ENCODE measurements at places on chromosomes 3 and 15.
A peak's percentile ranks its signal among the peaks of the same experiment; 100 is the strongest.

DNA sequence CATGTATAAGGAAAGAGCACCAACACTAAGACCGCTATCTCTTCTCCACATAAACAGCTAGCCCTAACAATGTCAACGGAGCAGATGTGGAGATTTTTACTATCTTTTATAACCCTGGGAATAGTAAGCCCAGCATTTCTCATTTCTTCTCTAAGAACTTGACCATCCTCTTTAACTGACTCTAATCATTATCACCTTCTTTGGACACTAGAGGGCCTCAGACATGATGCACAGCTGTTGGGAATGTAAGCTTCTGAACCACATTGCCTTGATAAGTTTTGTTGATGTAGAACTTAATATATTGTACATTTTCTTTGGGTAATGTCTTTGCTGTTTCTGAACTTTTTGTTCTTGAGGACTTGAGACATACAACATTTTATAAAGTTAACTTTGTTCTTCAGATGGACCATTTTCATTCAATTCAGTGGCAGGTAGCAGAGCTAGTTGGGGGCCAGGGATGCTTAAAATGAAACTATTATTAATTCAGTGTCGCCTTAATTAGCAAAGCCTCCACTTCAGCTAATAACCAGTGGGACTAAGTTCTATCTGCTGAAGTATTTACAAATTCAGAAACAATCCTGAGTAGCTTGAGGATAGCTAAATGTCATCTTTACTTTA, 9.6 kb upstream of the TAGLN3 start:
- peak; percentile 72 for DNase-seq

GRCh38 chr15:77138167-77138522, 67.2 kb upstream of the TSPAN3 start:
- no peak for DNase-seq

DNA sequence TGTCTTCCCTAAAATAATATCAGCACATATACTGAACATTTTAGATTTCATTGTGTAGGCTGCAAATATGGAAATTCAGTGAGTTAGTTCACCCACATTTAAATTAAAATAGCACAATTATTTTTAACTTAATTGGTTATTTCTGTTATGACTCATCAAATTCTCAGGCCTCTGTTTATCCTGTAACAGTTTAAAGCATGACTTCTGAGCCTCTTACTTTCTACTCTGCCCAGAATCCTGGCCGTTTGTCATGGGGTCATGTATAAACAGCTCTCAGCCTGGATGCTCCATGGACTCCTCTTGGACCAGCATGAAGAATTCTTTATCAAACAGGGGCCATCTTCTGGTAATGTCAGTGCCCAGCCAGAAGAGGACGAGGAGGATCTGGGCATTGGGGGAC, 12.2 kb downstream of the TUBGCP4 start:
- DNase-seq, result no peak

DNA sequence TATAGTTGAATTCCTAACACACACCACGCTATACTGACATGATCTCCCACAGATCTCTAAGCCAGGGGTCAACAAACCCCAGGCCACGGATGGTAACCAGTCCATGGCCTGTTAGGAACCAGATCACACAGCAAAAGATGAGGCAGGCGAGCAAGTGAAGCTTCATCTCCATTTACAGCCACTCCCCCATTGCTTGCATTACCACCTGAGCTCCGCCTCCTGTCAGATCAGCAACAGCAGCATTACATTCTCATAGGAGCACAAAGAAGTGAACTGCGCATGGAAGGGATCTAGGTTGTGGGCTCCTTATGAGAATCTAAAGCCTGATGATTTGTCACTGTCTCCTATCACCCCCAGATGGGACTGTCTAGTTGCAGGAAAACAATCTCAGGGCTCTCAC, 2.7 kb downstream of the PDCD7 start:
- DNase-seq, result no peak

- DNase-seq, result no peak
These were observed 66.6 kb upstream of the PAQR5 start for GRCh38 chr15:69232144-69232543.

- no peak for DNase-seq
These were observed 23.7 kb downstream of the EXOSC7 start for GRCh38 chr3:44999782-45000181.

GRCh38 chr15:91116113-91117067, 16.3 kb downstream of the SV2B start:
- DNase-seq, result peak; percentile 84

DNA sequence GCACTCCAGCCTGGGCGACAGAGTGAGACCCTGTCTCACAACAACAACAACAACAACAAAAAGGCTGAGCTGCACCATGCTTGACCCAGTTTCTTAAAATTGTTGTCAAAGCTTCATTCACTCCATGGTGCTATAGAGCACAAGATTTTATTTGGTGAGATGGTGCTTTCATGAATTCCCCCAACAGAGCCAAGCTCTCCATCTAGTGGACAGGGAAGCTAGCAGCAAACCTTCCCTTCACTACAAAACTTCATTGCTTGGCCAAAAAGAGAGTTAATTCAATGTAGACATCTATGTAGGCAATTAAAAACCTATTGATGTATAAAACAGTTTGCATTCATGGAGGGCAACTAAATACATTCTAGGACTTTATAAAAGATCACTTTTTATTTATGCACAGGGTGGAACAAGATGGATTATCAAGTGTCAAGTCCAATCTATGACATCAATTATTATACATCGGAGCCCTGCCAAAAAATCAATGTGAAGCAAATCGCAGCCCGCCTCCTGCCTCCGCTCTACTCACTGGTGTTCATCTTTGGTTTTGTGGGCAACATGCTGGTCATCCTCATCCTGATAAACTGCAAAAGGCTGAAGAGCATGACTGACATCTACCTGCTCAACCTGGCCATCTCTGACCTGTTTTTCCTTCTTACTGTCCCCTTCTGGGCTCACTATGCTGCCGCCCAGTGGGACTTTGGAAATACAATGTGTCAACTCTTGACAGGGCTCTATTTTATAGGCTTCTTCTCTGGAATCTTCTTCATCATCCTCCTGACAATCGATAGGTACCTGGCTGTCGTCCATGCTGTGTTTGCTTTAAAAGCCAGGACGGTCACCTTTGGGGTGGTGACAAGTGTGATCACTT, 2.0 kb downstream of the CCR5 start:
- peak; percentile 18 for DNase-seq

- no peak for DNase-seq
These were observed 103.5 kb downstream of the ITPR1 start for GRCh38 chr3:4596612-4597011.

DNA sequence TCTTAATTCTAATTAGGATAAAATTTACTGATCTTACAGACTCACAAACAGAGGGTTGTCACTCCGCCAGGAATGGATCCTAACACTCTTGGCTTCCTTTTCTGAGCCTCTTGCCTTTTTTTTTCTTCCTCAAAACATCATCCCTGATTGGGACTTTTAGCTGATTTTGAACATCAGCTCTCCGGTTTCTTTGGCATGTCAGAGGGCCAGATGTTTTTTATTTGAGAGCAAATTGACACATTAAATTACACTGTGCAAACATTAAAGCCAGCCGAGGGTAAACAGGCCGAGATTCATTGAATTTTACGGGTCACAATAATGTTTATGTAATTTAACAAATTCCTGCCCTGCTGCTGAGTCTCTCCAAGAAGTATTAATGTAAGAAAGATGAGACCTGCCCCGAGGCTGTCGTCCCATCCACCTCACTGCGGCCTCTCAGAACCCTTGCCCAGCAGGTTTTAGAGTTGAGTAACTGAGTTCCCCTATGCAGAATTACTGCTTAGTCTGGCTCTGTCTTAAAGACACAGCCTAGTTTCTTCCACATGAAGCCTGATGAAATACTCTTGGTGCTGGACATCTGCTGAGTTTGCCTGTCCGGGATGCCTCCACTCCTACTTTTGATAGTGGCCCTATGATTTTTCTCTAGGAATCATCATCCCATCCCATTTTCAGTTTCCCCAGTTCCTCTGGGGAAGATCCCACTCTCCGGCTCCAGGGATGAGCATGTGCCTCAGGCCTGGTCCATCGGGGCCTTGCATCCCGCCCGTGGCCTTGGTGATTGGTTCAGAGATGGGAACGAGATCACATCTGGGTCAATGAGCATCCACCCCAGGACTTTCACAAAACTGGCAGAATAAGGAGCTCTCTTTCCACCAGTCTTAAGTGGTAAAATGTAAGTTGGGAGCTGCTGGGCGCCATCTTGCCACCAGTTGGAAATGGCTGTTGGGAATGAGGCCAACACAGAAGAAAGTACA, 226.6 kb upstream of the TLE3 start:
- DNase-seq, result peak; percentile 62

GRCh38 chr15:49628379-49628778, 7.5 kb downstream of the DTWD1 start:
- DNase-seq, result no peak

DNA sequence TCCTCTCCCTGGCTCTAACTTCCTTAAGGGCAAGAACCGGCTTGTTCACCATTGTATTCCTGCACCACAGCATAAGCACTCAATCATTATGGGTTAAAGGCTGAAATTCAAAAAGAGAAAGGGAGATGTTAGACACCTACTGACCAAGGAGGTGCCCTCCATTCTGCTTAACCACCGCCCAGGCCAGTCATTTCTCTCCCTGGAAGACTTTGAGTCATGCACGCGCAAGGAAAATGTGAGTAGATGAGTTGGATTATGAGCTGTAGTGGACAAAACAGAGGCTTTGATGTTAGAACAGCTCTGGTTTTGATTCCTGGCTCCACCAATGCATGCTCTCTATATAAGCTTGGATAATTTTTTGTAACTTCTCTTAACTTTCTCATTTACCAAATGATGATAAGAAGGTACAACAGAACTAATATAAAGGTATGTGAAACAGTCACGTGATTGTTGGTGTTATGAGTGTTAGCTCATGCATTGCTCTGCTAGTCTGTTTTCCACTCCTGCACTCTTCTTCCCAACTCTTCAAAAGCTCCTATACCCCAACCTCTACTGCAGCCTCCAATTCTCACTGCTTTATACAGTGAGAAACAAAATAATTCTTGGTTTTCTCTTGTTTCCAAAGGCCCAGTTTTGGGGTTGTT, 148.4 kb upstream of the ATP11B start:
- DNase-seq, result no peak

GRCh38 chr15:60541481-60542299, 62.7 kb upstream of the ICE2 start:
- no peak for DNase-seq

DNA sequence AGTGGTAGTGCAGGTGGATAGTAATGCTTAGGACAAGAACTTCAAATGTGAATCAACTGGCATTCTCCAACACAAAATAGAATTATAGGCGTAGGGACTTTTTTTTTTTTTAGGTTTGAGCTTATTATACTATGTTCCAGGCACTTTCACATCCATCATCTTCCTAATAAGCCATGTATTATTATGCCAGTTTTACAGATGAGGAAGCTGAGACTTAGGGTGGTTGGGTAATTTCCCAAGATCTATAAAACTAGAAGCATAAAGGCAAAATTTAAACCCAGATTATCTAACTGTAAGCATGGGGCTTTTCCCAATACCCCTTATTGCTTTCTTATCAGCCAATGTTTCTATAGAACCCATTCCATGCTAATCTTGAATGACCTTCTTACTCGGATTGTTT, 75.1 kb upstream of the ETV5 start:
- DNase-seq, result no peak

GRCh38 chr15:79724804-79725203, 172.0 kb downstream of the MTHFS start:
- DNase-seq, result no peak

DNA sequence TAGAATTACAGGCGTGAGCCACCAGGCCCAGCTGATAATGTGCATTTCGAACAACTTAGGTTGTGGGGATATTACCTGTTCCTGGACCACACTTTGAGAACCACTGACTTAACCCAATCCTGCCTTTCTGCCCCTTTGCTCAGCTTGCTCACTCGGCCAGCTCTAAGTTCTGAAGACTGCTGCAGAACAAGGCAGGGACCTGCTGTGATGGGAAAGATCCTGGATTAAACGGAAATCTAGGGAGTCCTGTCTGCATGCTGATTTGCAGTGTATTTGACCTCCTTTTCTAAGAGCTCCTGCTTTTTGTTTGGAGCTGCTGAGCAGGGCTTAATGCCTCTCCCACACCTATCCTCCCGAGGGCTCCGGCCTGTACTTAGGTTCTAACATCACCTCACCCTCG, 2.9 kb downstream of the LTK start:
- no peak for DNase-seq

GRCh38 chr15:83980637-83981036, 254.9 kb upstream of the GOLGA6L4 start:
- DNase-seq, result no peak

DNA sequence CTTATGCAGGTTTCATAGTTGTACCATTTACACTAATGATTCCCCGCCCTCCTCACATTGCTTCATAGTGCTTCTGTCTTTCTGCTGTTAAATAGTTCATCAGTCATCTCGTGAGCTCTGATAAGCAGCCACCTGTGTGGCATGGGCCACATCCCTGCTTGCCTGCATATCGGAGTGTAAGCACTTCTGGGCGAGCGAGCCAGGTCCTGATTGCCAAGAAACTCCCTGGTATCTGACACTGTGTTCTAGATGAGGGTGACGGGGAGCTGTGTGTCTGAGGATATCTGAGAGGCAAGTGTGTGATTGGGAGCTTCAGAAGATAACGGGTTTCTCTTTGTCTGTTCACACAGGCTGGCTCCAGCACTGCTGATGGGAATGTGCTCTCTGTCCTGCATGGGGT, 130.6 kb downstream of the LRIG1 start:
- DNase-seq, result no peak

DNA sequence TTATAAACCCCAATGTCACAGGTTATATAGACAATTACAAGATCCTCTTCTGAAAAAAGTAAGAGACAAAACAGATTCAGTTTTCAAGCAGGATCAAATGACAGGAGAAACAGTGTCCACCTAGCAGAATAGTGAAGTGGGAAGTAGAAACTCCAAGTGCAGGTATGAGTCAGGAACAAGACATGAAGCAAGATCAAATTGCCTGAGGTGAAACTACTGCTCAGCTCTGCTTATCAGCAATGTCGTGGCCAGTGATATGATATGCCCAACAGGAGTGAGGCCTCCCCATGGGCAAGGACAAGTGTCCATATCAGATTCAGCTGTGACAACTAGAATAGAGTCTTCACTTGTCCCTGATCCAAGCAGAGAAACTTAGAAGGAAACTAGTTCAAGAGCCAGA, 100.0 kb downstream of the ZMAT3 start:
- DNase-seq, result no peak

GRCh38 chr3:41202834-41203345, 3.6 kb downstream of the CTNNB1 start:
- DNase-seq, result no peak

- no peak for DNase-seq
These were observed 91.1 kb downstream of the WNT7A start for GRCh38 chr3:13788522-13789424.

Measured in COR-L47 (cell line).